ENCODE measurements at places on chromosomes 6 and 20.

DNA sequence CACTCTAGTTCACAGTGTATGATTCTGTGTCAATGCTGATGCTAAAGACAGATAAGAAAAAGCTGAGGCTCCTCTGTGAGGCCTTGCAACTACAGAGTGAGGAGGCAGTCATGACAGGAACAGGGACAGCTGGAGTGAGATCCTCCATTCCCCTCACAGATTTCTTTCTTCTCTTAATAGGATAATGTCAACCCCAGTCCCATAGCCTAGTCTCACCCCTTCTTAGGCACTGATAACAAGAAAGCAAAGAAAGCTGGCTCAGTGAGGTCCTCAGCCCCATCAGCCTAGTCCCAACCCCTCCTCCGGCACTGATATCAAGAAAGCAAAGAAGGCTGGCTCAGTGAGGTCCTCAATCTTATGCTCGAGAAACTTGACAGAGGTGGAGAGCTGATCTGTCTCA is 2.1 kb upstream of the PTCHD4 start:
- no peak for DNase-seq

DNA sequence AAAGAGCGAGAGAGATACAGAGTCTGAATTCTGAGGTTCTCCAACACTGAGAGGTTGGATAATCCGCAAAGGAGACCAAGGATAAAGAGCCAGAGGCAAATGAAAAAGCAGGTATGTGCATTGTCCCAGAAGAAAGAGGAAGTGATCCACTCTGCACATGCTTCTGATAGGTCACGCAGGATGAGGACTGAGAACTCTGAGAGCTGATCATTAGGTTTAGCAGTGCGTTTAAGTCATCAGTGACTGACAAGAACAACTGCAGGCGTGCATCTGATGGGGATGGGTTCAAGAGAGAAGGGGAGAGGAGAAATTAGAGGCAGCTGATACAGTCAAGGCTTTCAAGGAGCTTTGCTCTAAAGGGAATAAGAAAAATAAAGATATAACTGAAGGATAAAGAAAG is 301.2 kb upstream of the SGK1 start:
- DNase-seq = no peak

DNA sequence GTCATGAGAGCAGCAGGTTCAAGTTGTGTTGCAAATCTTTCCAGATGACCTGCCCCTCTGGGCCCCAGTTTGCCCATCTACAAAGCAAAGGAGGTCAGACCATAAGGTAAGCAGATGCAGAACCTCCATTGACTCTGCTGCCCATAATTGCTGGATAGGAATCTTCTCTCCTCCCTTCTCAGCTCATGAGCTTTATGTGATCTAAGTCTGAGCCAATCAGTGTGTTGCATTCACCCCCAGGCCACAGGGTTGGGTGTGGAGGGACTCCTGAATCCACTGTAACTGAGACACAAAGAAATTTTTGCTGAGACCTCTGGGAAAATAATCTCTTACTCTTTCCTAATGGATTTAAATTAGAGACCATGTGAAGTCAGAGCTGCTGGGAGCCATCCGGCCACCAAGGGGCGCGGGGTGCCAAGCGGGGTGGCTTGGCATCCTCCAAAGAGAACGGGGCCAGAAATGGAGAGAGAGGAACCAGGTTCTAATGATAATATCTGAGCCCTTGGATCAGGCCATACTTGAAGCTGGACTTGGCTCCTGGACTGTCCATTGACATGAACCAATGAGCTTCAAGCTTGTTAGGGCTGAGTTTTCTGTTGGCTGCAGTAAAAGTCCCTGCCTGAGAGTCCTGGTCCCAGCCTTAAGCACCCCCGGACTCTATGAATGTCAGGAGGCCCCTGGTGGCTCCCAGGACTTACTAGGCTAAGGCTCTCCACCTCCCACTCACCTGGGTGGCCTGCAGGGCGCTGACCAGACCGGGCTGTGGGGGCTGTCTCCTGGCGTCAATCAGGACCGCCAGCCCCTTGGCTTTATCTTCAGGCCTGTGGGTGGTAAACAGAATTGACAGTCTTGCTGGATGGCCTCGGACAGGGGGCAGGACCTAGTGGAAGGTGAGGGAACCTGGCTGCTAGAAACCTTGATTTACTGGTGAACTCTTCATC is 32.8 kb downstream of the KIAA1755 start:
- DNase-seq = no peak

DNA sequence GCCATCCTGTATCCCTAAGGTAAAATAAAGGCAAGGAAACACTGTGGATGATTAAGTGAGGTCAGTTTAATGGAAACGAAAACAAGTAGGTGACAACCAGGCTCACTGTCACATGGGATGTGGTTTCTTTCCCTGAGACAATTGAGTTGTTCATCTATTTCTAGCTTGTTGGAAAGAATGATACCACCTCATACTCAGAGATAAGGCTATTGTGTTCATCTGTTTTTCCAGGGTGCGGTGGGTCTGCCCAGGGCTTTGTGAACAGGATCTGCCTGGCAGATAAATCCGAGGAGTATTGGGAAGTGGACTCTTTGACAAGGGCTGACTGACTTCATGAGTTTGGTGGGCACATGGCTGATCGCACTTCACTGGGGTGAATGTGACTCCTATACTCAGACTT is 80.8 kb upstream of the TIAM2 start:
- DNase-seq = no peak

- no peak for DNase-seq
These were observed 66.8 kb upstream of the MYL9 start for GRCh38 chr20:36474563-36474962.

DNA sequence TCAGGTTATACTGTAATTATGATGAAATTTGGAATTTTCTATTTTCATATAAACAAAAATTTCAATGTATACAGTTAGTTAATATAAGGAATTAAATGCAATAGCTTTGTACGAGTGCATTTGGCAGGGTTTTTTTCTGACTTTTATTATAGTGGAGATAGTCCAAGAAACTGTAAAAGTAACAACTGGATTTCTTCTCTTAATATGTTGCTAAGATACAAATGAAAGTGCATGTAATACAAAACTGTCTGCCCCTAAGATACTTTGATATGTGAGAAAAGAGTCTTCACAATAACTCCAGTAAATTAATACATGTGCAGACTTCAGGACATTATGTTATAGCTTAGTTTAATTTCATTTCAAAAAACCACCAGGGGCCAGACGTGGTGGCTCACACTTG is 721.4 kb downstream of the CBLN4 start:
- no peak for DNase-seq

GRCh38 chr20:52484438-52484837 is 292.9 kb upstream of the ZFP64 start:
- DNase-seq = no peak

DNA sequence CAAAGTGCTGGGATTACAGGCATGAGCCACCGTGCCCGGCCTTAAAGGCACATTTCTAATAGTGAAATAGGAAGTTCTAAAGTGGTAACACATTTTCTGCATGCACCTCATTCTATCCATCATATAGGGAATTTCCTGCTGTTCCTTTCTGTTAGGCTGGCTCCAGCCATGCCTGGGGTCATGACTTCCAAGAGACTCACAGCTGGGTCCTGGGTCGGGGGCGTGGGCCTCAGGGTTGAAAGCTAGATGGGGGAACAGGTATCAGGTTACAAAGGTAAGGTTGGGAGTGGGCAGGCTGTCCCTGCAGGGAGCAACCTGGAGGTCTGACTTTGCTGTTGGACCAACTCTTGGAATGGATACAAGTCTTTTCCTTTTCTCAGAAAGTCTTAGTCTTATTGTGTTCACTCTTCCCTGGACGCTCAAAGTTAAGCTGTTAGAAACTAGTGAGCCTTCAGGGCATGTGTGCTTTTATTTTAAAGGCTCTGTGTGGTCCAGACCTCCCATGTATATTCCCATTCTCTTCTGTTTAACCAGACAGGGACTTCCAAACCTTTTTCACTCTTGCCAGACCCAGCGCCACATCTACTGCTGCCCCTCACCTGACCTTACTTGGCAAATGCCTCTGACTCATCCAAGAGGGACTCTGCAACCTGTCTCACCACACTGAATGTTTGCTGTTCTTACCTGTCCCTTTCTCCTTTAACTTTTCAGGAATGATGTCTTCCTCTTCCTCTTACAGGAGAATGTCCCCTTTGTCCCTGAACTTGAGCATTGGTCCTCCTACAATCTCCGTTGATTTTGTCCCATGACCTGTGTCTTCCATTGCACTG is 64.4 kb downstream of the TMEM170B start:
- DNase-seq = no peak

All from CD8-positive, alpha-beta T cell (primary cell).